NCI-H1092 treated with DMSO at 0.1 percent for 48 hours (cell line): ENCODE measurements at places on chromosomes 6 and 20.

- DNase-seq = no peak
Observed at GRCh38 chr6:2426561-2427340, 181.3 kb upstream of the GMDS start.

- no peak for DNase-seq
Observed at GRCh38 chr20:60937585-60937984, 314.5 kb upstream of the CDH4 start.

GRCh38 chr20:43820731-43821330, 93.8 kb upstream of the TOX2 start:
- no peak for DNase-seq

GRCh38 chr6:146753306-146753705, 154.5 kb downstream of the ADGB start:
- no peak for DNase-seq

DNA sequence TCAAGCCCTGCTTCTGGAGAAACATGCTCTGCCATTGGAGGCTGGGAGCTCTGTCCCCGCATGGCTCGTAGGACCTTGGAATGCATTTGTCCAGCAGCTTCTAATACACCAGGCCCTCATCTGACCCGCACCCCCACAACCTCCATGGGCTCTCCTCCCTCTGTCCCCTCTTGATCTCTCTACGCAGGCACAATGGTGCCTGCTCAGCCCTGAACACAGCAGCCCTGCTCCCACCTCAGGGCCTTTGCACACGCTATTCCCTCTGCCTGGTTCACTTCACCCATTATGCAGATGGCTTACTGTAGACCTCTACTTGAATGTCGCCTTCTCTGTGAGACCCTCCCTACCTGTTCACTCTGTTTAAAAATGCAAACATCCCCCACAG, 27.0 kb upstream of the PTGIS start:
- no peak for DNase-seq

DNA sequence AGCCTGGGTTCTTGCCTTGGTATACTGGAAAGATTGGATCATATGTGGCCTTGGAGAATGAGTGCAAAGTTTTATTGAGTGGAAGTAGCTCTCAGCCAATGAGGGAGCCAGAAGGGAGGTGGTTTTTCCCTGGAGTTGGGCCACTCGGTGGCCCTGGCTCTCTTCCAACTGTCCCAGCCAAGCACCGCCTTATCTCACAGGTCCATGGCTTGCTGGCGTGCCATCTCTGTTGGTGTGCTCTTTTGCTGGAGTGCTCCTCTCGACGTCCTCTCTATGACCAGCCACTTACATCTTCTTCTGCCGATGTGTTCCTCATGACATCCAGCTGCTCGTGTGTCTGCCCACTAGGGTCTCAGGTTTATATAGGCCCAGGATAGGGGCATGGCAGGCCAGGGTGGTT, 505.9 kb upstream of the SYNCRIP start:
- DNase-seq = no peak

GRCh38 chr6:38264605-38265004, 375.1 kb downstream of the BTBD9 start:
- no peak for DNase-seq

DNA sequence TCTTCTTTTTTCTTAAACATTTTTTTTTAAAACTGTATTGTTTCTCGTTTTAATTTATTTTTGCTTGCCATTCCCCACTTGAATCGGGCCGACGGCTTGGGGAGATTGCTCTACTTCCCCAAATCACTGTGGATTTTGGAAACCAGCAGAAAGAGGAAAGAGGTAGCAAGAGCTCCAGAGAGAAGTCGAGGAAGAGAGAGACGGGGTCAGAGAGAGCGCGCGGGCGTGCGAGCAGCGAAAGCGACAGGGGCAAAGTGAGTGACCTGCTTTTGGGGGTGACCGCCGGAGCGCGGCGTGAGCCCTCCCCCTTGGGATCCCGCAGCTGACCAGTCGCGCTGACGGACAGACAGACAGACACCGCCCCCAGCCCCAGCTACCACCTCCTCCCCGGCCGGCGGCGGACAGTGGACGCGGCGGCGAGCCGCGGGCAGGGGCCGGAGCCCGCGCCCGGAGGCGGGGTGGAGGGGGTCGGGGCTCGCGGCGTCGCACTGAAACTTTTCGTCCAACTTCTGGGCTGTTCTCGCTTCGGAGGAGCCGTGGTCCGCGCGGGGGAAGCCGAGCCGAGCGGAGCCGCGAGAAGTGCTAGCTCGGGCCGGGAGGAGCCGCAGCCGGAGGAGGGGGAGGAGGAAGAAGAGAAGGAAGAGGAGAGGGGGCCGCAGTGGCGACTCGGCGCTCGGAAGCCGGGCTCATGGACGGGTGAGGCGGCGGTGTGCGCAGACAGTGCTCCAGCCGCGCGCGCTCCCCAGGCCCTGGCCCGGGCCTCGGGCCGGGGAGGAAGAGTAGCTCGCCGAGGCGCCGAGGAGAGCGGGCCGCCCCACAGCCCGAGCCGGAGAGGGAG, 580 bp downstream of the VEGFA start:
- DNase-seq = peak; percentile 49

GRCh38 chr6:80508885-80509630, 402.6 kb downstream of the BCKDHB start:
- DNase-seq = no peak

DNA sequence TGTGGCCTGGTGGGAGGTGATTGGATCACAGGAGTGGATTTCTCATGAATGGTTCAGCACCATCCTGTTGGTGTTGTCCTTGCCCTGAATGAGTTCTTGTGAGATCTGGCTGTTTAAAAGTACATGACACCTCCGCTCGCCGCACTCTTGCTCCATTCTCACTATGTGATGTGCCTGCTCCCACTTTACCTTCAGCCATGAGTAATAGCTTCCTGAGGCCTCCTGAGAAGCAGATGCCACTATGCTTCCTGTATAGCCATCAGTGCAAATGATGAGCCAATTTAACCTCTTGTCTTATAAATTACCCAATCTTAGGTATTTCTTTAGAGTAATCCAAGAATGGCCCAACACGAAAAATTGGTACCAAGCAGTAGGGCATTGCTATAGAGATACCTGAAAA, 34.5 kb downstream of the KIF16B start:
- DNase-seq = no peak

DNA sequence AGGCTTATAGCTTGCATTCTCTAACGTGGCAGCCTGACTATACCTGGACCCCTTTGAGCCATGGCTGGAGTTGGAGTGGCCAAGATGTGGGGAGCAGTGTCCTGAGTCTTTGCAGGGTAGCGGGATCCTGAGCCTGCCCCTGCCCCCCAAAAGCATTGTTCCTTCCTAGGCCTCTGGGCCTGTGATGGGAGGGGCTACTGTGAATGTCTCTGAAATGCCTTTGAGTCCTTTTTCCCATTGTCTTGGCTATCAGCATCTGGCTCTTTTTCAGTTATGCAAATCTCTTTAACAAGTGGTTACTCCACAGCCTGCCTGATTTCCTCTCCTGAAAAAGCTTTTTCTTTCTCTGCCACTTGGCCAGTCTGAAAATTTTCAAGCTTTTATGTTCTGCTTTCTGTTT, 17.0 kb upstream of the PRL start:
- no peak for DNase-seq
